Neuronal stem cell (in vitro differentiated cells): ENCODE measurements at places on chromosomes 7 and 10.
A peak's percentile ranks its signal among the peaks of the same experiment; 100 is the strongest.

DNA sequence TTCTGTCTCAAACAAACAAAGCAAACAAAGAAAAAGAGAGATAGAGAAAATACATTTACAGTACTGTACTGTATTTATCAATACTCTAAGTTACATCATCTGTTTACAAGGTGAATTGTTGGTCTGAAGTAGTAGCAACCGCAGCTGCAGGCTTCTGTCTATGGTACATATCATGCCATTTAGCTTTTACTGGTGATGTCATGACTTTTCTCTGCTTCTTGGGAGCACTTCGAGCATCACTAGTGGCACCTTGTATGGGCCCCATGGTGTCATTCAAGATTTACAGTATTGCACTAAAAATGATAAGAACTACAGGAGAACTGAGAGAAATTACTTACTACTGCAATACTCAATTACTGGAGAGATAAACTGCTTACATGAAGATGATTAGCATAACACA lies 826.9 kb downstream of the CNTNAP2 start:
- no peak for DNase-seq

- DNase-seq: no peak
Observed at GRCh38 chr7:2838873-2839578, 5.1 kb downstream of the GNA12 start.

- no peak for DNase-seq
Observed at GRCh38 chr10:3852147-3852904, 67.3 kb upstream of the KLF6 start.

DNA sequence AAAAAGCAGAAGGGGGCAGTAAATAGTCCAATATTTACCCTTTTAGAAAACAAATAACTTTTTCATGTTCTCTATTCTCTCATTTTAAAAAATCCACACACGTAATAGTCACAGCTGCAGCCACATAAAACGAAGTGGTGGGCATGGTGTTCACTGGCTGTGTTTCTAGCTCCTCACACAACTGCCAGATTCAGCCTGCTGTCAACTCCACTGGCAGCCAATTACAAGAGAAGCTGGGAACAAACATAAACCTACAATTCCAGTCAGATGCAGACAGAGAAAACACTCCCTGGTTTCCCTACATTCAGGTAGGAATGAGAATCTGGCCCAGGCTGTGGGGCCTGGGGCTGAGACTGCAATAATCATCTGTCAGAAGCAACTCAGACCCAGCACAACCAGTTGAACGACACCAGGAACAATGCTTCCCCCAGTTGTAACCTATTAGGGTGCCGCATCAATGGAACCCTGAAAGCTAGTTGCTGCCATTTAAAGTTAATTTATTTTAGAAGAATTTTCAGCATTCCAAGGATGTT lies 29.1 kb downstream of the ERCC6 start:
- DNase-seq: no peak

GRCh38 chr7:87027900-87028299 lies 31.6 kb downstream of the ELAPOR2 start:
- no peak for DNase-seq

GRCh38 chr7:105024734-105025133 lies 10.7 kb downstream of the KMT2E start:
- DNase-seq: no peak

DNA sequence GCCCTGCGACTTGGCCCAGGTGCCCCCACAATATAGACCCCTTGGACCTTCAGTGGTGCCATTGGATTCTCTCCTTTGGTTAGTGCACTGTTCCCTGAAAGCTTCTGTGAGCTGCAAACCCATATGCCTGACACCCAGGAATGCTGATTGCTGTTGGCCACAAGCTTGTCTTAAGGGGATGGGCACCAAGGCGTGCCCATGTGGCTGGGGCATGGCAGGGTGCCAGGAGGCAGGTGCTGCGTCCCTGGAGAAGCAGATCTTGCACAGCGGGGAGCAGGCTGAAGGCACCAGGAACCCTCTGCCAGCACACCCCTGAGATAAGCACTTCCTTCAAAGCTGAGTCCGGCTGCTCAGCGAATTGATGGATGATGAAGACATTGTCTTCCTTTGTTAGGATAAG lies 411.8 kb downstream of the SDK1 start:
- DNase-seq: no peak

DNA sequence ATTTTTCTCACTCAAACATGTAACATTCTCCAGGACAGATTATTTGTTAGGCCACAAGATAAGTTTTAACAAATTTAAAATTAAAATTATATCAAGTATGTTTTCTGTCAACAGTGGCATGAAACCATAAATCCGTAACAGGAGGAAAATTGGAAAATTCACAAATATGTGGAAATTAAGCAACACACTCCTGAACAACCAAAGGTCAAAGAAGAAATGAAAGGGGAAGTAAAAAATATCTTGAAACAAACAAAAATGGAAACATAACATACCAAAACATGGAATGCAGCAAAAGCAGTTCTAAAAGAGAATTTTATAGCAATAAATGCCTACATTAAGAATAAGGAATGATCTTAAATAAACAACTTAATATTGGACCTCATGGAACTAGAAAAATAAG lies 147.3 kb downstream of the ZEB1 start:
- no peak for DNase-seq

DNA sequence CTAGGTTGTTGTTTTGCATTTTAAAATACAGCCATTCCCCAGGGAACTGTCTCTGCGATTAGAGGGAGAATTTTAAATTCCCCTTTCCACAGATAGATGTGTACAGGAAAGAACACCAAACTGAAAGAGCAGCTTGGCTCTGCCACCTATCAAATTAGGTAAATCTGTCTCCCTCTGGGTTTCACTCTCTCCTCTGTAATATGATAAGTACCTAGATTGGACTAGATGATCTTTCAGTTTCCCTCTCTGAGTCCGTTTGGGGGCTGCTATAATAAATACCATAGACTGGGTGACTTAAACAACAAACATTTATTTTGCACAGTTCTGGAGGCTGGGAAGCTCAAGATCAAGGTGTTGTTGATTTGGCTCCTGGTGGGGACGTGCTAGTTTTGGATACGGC lies 186.0 kb downstream of the KIF20B start:
- no peak for DNase-seq

DNA sequence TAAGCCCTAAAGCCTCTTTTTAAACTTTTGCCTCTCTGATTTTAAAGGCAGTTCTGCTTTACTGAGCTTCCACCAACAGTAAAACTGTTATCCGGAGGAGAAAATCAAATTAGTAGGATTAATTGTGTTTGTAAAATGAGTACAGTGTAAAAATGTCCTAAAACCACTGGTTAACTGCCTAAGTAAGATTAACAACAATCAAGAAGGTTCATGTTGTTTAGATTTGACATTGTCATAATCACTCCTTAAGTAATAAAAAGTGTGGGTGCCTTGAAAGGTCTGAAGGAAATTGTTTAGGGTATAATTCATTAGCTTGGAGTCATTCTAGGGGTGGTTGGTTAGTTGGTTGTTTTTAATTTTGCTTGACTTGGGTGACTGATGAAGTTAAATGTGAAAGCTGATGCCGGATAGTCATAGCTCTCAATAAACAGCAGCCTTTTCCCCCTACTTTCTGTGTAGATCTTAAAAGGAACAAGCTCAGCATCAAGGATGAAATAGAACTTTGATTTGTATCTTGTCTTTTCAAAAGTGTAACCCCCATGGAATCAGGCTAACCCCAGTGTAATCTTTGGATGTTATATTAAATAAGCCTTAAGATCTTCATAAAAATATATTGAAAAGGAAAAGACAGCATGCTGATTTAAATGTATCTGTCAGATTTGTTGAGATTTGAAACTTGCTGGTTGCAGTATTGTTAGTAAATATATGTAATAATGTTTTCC lies 148.3 kb downstream of the ARID5B start:
- no peak for DNase-seq

GRCh38 chr10:29254123-29255046 lies 34.5 kb upstream of the LYZL1 start:
- peak; percentile 67 for DNase-seq

DNA sequence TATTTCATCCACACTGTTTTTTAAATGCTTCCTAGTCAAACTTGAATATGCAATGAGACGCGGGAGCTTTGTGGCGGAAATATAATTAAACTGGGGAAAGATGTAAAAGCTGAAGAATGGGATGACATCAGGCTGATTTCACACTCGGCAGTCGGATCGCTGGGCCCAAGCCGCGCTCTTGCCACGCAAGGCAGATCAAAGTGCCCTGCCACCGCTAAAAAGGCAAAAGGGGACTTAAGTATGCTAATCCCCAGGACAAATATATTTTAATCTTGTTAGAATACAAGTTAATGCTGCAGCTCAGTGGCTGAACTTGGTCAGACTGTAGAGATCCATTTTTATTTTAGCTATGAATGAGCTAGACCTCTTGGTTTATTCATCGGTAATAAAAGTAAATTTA lies 13.8 kb downstream of the EN2 start:
- no peak for DNase-seq

DNA sequence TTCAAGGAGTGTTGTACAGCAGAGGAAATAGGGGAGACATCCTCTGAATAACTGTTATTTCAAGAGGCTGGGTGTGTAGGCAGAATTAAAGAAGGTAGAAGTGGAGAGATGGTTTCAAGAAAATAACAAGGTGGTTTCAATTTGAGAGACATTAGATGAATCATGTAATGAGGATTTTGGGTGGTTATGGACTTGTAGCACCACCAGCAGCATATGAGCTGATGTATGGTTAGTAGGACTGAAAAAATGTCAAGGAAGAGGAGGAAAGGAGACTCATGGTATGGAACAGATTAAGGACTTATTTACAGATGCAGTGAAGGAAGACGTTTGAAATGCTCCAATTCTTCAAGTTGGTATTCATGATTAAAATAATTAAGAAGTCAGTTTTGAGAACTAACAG lies 166.2 kb downstream of the EXOC4 start:
- DNase-seq: no peak

DNA sequence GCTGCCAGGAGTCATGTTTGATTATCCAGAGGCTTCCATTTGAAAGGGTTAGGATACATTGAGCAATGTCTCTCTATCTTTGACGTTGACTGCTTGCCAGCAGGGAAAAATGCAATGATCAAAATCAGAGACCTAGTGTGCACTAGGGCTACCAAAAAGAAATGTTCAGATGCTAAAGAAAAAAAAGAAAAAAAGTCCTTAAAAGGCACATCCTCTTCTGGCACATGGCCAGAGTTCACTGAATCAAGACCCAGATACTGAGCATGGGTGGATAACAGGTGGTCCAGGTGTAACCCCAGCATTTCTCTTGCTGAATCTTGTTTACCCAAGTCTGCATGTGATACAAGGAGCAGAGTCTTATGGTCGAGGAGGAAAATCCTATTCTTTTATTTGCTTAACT lies 899.3 kb downstream of the SORCS3 start:
- DNase-seq: no peak

DNA sequence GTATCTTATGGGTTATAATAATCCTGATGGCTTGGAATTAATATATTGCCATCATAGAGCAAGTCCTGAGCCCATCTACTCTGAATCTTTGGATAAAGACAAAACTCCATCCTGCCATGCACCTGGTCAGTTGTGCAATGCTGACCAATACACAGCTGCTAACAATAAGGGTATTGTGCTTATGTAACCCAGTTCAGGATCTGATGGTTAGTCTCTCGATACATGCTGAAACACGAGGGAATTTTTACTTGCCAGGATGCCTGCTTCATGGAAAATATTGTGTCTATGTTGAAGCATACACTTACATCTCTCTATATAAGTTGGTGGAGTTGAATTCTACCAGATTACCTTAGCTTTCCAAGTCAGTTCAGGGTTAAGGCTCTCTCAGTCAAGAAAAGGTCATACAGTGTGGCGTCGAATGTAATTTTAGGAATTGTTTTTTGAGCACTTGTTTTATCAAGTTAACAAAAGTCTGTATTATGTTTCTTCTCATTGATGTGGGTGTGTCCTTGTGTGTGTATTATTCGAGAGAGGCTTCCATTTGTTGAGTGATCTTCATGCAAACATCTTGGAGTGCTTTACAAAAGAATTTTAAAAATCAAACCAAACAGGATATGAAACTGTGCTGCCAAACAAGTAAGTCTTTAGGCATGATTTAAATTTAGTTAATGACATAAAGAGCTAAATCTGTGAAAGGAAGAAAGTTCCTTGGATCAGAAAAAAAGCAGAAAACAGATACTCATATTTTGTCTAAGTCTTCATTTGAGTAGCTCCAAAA lies 449.1 kb downstream of the SUGCT start:
- no peak for DNase-seq

- DNase-seq: no peak
Observed at GRCh38 chr7:21948887-21949540, 3.3 kb upstream of the CDCA7L start.

DNA sequence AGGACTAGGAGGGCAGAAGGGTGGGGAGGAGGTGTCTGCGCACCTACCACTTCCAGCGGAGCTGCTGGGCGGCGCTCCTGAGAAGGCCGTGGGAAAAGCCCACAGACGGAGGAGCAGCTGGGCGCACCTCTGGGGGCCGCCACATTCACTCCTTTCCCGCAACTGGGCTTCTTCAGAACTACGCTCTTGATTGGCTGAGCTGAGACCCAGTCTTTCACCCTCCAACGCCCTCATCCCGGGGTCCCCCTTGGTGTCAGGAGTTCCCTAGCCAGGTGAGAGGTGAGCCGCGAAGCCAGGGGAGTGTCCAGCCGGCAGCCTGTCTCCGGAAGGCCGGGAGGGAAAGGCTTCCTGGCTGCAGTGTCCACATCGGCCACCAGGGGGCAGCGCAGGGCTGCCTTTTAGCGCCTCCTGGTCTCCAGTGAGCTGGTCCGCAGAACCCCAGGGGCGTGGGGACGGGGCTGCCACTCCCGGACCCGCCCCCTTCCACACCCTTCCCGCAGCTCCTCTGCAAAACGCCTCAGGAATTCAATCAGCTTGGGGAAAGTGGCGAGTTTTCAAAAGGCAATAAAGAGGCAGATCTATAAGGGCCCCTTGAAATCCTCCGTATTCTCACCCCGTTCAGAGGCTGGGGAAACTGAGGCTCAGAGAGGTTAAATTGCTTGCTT lies 98.8 kb downstream of the CHST15 start:
- DNase-seq: peak; percentile 85

DNA sequence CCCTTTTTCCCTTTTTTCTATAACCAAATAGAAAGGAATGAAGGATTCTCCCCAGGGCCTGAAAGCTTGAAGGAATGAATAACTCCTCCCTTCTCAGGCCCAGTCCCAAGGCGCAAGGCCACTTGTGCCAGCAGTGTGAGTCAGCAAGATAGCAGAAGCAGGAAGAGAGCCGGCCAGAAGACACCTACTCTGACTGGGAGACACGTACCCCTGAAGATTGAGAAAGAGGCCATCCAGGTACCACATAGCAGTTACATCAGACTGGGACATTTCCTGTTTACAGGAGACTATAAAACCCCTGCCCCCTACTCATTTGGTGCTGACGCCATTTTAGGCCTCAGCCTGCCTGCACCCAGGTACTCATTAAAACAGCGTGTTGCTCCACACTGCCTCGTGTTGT lies 65.5 kb downstream of the LRRC17 start:
- no peak for DNase-seq

GRCh38 chr10:23192712-23193434 lies 761 bp downstream of the PTF1A start:
- DNase-seq: no peak
